ENCODE measurements at places on chromosomes 5 and 9.

GRCh38 chr9:76904661-76905457 lies 1.1 kb downstream of the PRUNE2 start:
- DNase-seq, result no peak

GRCh38 chr9:1460143-1460769 lies 410.1 kb downstream of the DMRT2 start:
- no peak for DNase-seq

GRCh38 chr5:87686018-87686417 lies 273.3 kb upstream of the CCNH start:
- DNase-seq, result no peak

- no peak for DNase-seq
Measured at GRCh38 chr5:97525780-97526179, 342.7 kb upstream of the RIOK2 start.

DNA sequence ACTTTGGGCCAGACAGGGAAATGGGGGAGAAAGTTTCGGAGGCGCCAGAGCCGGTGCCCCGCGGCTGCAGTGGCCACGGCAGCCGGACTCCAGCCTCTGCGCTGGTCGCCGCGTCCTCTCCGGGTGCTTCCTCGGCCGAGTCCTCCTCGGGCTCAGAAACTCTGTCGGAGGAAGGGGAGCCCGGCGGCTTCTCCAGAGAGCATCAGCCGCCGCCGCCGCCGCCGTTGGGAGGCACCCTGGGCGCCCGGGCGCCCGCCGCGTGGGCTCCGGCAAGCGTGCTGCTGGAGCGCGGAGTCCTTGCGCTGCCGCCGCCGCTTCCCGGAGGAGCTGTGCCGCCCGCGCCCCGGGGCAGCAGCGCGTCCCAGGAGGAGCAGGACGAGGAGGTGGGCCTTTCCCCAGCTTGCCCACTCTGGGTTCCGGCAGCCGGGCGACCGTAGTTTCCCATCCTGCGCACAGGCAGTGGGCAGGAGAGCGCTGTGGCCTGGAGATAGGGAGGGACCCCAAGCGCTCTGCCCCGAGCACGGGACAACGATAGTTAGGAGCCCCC lies 516 bp downstream of the MAST4 start:
- no peak for DNase-seq

DNA sequence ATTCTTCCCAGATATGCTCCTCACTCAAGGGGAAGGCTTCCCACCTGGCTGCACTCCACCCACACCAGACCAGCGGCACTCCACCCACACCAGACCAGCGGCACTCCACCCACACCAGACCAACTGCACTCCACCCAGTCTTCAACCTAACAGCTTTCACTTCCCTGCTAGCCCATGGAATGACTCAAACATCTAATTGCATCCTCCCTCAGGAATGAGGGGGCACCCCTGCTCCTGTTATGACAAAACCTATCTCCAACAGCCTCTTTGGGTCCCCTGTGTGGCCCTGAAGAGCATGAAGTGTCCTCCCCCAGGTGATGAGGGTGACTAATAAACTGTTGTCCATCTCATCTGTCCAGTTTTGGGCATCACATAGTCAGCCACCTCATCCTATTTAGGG lies 556.6 kb upstream of the TUSC1 start:
- DNase-seq, result no peak

- DNase-seq, result no peak
Measured at GRCh38 chr9:70105147-70105546, 61.5 kb downstream of the MAMDC2 start.

- DNase-seq, result peak; percentile 83
Measured at GRCh38 chr5:91384671-91385430, 1.7 kb upstream of the ARRDC3 start.

- no peak for DNase-seq
Measured at GRCh38 chr5:151155775-151156506, 1.6 kb downstream of the ANXA6 start.

DNA sequence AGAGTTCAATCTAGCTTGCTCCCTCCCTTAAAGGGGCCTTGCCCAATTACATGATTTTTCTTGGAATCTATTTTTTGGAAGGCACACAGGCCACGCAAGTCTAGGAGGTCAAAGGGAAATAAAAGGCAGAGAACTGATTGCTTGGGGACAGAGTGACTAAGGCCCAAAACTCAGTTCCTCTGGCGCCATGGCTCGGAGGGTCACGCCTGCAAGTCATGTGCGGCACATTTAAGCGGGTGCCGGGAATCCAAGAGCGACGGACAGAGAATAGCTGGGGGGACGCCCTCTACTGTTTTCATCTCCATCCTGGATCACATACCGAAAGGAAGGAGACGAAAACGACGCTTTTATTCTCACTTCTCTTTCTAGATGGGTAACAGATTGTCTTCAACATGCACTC lies 78.6 kb downstream of the FREM1 start:
- no peak for DNase-seq

- no peak for DNase-seq
Measured at GRCh38 chr9:99222416-99223270, 561 bp downstream of the SEC61B start.

- DNase-seq, result no peak
Measured at GRCh38 chr9:27800692-27801370, 227.6 kb upstream of the C9orf72 start.

DNA sequence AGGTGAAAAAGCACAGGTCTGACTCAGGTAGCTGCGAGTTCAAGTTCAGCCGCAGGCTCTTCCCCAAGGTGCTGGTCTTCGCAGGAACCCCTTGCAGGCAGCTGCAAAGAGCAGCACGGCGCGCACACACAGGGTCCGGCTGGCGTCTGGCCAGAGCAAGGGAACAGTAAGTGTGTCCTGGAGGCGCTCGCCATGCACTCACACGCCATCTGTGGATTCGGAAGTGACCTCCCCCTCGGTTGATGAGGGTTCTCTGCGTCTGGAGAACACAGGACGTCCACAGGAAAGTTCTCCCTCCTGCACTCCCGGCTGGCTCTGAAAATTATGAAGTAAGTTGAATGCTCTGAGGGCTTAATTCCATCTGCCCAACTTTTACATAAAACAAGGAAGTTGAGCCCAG lies 14.0 kb upstream of the EGFL7 start:
- no peak for DNase-seq

GRCh38 chr5:146965761-146966659 lies 87.5 kb upstream of the PPP2R2B start:
- DNase-seq, result peak; percentile 32

DNA sequence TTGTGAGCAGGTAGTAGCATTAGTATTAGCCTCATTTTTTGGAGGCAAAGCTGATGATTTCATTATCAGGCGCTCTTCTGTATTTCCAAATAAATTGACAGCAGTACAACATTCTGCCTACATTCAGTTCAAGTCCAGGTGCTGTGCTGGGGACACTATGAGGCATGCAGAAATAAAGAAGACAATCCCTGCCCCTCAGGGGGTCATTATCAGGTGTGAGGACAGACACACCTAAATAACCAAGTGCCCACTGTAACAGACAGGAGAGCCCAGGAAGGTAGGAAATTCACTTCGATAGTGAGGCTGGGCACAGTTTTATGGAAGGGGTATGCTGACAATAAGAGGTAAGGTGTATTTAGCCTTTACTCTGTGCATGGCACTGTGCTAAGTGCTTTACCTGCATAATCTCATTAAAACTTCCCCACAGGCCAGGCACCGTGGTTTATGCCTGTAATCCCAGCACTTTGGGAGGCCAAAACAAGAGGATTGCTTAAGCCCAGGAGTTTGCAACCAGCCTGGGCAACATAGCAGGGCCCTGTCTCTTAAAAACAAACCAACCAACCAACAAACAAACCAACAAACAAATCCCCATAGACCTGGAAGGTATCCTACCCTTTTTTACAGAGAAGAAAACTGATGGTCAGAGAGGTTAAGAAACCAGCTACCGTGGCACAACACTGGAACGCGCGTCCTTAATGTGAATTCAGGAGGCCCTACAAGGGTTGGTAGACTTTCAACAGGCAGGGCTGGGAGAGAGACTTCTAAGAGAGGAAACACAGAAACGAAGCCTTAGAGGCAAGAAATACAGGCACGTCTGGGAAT lies 17.5 kb upstream of the GPX3 start:
- DNase-seq, result no peak

GRCh38 chr9:385818-386398 lies 171.2 kb downstream of the DOCK8 start:
- DNase-seq, result peak; percentile 5

- DNase-seq, result no peak
Measured at GRCh38 chr5:172322028-172322965, 38.7 kb upstream of the UBTD2 start.

DNA sequence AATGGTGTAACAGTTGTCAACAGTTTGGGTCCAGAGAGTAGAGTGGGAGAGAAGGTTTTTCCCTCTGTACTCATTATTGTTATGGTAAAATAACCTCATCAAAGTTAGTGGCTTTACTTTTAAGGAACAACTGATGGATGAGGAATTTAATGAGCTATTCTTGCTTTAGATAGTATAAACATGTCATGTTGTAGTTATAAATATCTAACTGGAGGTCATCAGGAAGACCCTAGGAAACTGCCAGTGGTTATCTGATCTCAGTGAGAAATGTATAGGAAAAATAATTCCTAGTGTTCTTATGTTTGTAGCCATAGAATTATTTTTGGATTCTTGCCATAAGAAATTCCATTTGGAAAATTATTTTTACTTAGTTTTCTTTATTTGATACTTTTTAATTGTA lies 4.1 kb downstream of the ERCC6L2 start:
- DNase-seq, result no peak

GRCh38 chr5:94217745-94218144 lies 400.7 kb downstream of the KIAA0825 start:
- DNase-seq, result no peak

DNA sequence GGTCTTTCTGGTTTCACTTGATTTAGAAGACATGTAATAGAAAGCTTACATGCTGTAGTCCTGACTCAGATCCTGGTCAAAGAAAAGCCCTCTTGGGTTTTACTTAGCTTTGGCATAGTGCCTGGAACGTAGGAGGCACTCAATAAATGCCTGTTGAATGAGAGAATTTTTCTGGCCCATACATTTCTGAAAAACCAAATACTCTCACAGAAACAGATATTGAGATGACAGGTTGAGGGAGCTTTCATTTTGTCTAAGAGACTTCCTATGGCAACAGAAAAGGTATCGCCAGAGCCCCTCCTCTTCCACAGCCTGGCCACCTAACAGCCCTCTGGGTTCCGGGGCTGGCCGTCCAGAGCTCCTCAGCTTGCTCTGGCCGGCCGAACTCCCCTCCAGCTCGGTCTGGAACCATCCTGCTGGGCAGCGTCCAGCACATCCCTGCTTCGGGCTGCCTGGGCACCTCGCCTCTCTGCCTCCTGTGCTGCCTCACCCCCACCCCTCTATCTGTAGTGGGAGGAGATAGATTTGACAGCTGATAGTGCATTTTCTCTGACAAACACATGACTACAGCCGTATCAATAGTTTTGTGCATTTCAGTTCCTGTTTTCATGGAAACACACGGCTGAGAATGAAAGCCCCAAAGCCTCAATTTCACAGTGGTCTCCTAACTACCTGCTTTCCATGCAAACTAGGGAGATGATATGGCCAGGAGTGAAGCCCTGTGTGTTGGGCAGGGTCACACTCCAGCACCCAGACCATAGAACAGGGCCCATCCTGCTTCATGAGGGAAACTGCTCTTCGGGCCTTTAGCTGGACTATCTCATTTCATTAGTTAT lies 1.1 kb downstream of the IL4 start:
- DNase-seq, result peak; percentile 96

- DNase-seq, result no peak
Measured at GRCh38 chr9:18605766-18606180, 131.8 kb downstream of the ADAMTSL1 start.

DNA sequence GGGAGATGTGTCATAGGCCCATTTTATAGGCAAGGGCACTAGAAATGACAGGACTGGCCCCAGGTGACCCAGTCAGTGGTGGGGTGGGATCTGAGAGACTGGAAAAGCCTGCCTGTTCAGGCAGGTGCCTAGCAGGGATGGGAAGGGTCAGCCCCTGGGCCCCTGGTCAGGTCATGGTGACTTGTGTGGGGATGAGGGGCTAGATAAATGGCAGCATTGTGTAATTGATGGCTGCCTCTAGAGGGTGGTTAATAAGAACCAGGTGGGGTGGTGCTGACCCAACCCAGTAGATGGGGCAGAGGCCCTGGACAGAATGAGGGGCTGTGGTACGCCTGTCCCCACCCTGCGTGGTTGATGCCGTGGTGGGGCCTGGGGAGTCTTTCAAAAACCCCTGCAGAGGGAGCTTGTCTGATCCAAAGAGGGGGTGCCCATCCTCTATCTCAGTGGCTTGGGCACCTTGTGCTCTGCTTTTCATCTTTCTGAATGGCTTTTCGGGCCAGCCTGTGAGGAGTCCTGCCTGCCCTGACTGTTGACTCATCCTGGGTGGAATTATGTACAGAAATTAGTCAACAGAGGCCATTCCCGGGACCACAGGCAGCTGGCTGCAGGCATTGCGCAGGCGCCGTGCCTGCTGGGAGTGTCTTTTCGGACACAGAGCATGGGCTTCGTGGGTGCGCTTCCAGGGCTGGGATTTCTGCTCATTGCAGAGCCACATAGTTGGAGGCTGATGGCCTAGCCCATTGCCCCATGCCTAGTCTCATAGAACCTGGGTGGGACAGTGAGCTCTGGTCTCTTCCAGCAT lies 93.6 kb upstream of the PITX1 start:
- no peak for DNase-seq

- DNase-seq, result no peak
Measured at GRCh38 chr5:134245101-134245604, 19.3 kb upstream of the PPP2CA start.

GRCh38 chr5:179115307-179115706 lies 55.1 kb downstream of the ZNF354C start:
- no peak for DNase-seq

DNA sequence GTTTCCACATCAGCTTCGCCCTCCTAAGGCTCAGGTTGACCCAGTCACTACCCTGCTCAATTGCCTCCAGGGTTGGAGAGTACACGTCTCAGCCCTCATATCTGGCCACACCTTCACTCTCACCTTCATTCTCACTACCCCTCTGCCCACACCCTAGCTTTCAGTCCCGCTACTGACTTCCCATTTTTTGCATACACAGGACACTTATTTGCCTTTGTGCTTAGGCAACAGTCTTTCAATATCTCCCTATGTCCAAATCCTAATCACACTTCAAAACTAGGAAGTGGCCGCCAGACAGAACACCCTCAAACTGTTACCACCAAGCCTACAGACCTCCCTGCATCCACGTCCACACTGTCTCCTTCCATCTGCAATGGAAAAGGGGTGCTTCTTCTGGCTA lies 10.9 kb downstream of the MCTP1 start:
- DNase-seq, result no peak

DNA sequence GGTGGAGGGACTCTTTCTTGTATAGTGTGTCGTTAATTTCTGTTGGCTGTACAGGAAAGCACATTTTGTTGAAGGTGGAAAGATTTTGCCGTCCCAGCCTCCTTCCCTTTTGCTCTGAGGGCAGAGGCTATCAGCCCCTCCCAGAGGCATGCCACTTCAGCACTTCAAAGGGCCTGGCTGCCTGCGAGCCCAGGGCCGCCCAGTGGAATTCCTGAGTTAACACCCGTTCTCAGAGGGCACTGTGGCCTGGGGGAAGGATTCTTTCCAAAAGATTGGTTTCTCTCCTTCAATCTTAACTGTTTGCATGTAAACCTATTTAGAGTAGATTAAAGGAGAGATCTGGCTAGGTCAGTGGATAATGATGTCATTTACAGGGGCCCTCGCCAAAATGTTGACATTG lies 238.6 kb downstream of the FANCC start:
- no peak for DNase-seq
